Activated CD4-positive, CD25-positive, alpha-beta regulatory T cell (primary cell): ENCODE measurements at places on chromosomes 7 and 10.

GRCh38 chr10:33900596-33900995 is 566.1 kb upstream of the NRP1 start:
- DNase-seq, result no peak

DNA sequence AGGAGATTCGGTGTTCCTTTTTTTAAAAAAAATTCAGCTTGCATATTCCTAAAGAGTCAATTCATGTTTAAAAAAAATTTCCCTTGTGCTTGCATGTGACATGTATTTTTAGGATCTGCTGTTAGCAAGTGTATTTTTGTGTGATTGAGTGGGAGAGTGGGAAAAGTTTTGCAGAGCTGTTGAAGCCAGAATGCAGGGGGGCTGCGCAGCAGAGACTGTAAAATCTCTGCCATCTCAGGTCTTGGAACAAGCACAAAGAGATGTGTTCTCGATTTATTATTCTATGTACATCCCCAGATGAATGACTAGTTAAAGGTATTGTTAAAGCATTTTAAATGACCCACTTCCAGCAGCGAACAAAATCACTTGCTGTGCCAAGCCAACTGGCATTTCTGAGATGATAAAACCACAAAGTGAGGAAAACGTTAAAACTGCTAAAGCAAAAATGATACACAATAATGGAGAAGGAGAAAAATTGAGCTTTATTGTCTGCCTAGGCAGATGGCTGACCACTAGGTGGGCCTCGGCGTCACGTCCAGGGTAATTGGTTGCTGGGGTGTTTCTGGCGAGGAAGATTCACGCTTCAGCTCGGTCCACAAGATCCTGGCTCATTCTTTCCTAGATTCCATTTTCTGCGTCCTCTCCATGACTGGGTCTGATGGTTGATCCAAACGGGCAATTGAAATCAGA is 67.0 kb upstream of the ATRNL1 start:
- no peak for DNase-seq

DNA sequence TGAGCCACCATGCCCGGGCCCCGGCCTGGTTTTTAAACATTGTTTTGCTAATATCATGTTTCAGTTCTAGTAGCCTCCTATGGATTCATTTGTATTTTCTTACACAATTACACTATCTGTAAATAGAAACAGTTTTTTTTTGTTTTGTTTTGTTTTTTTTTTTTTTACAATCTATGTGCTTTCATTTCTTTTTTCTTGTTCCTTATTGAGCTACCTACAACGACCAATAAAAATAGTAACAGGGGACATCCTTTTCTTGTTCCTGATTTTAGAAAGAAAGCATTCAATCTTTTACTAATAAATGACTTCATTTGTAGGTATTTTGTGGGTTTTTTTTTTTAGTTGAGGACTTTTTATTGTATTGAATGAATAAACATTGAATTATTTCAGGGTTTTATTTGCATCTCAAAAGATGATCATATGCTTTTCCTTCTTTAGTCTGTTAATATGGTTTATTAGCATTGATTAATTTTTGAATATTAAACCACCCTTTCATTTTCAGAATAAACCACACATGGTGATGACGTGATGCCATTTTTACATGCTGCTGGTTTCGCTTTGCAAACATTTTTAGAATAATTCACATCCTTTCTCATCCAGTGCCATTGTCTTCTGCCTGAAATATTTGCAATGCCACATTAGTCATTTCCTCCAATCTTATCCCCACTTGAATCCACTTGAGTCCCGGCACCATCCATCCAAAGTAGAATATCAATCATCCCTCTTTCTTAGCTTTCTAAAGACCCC is 18.1 kb upstream of the AKR1E2 start:
- DNase-seq, result no peak

- no peak for DNase-seq
These were observed 650.3 kb upstream of the GALNT17 start for GRCh38 chr7:70481570-70482123.

GRCh38 chr7:45416846-45417245 is 157.3 kb upstream of the ADCY1 start:
- DNase-seq, result no peak

DNA sequence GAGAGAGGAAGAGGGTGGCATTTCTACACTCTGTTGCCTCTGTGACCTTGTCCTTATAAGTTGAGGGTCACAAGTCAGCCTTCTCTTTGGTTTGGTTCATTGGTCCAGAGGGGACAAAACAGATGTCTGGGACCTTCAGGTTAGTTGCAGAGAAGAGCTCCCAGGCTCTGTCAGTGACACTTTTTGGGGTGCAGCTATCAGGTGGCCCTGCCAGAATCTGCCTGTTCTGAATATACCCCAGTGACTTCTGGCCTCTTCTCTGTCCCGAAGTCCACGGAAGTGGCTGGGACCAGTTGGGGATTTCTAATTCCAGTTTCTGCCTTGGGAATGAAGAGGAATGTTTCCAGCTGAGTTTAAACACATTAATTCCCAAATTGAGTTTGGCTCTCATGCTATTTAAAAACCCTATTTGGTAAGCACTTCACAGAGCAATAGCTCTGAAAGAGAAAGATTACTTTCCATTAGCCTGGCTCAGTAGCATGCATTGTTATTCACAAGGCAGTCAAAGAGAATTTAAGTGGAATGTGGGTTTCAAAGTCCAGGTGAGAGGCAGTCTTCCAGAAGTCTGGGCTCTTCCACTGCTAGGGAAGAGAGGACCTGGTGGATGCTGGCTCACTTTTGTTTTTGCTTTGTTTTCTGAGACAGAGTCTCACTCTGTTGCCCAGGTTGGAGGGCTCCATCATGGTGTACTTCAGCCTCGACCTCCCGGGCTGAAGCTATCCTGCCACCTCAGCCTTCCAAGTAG is 237.8 kb upstream of the GALNT17 start:
- DNase-seq, result no peak

DNA sequence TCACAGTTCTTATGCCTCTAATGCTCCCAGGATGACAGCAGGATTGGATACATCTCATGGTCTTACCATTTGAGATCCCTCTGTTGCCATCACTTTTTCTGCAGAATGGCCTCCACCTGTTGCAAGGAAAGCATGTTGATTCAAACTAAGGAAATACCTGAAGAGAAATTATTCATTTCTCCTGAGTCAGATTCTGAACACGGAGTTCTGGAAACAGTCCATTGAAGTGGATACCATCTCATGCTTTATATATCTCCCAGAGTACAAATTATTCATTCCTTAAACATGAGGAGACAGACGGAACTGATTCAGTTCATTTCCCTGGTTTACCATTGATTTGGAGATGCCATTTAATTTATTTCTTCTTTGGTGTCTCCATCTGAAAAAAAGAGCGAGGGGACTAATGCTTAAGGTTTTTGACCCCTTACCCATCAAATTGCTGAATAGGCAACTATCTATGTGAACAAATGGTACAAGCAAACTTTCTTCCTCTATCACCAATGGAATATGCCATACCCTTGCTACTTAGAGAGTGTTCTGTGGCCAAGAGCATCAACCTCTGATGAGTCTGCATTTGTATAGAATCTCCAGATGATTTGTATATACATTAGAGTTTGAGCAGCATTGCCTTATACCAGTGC is 305.0 kb upstream of the LRGUK start:
- DNase-seq, result no peak

DNA sequence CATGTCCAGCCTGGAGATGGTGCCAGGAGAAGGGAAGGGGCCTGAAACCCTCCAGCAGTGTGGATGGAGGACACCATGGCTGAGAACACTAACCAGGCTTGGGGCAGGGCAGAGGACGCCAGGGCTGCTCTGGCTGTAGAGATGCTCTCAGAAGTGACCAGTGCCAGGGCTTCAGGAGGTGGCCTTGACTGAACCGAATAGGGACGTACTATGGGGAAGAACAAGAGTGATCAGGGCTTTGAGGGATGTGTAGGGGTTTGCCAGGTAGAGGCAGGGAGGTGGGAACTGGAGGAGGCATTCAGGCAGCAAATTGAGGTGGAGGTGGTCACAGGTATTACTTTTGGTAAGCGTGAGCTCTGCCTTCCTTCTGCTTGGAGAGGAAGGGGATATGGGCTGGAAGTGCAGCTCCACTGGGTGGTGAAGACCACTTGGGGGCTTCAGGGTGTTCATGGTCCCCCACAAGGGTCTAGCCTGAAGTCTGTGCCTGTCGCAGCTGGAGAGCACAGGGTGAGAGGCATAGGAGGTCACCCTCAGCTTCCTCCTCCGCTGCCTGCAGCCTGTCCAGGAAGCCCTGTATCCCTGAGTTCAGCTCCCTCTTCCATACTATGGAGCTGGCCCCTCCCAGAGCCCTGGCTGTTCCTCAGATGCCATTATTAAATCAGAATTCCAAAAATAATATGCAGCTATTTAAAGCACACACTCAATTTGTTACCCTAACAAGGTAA is 27.8 kb downstream of the ADCY1 start:
- DNase-seq, result no peak

GRCh38 chr10:110350812-110351211 is 46.1 kb upstream of the SMNDC1 start:
- no peak for DNase-seq
